ENCODE measurements at places on chromosomes 7 and 10.

- no peak for DNase-seq
Observed at GRCh38 chr10:123755061-123755460, 88.9 kb downstream of the GPR26 start.

DNA sequence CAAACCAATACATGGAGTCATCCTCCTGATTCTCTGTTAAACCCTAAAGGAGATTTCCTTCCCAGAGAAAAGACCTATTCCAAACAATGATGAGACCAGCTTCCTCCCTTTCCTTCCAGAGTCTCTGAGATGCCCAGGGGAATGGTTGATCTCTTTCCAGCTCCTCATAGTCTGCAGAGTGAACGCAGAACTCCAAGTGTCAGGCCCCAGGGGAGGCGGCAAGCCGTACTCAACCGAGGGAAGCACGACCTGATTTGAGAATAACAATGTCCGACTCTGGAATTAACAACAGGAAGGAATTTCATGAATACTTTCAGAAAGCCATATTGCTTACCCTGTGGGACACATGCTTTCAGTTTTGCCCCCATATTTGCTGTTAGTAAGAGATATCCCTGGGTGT, 241.7 kb upstream of the GLI3 start:
- DNase-seq: no peak

- DNase-seq: no peak
Observed at GRCh38 chr10:79153745-79154144, 85.0 kb downstream of the ZMIZ1 start.

DNA sequence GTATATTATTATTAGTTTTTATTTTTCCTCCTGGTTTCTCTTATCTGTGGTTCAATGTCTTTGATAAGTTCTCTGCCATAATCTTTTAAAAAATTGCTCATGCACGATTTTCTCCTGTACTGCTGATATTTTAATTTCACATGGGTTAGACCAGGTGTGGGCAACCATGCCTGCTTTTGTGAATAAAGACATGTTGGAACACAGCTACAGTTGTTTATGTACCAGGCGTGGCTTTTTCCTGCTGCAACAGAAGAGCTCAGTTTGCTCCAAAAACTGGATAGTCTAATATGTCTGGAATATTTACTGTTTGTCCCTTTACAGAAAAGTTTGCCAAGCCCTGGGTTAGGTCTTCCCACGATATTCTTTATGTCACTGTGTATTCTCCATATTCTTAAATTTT, 105.2 kb downstream of the VWC2 start:
- DNase-seq: no peak

GRCh38 chr10:72503241-72503640, 122.6 kb downstream of the MICU1 start:
- no peak for DNase-seq

- no peak for DNase-seq
Observed at GRCh38 chr7:128389618-128390329, 20.0 kb downstream of the IMPDH1 start.

- no peak for DNase-seq
Observed at GRCh38 chr7:26918241-26918640, 53.9 kb upstream of the SKAP2 start.

GRCh38 chr10:103196516-103196915, 3.4 kb upstream of the NT5C2 start:
- no peak for DNase-seq

GRCh38 chr7:153097511-153098201, 338.1 kb downstream of the ACTR3B start:
- no peak for DNase-seq

DNA sequence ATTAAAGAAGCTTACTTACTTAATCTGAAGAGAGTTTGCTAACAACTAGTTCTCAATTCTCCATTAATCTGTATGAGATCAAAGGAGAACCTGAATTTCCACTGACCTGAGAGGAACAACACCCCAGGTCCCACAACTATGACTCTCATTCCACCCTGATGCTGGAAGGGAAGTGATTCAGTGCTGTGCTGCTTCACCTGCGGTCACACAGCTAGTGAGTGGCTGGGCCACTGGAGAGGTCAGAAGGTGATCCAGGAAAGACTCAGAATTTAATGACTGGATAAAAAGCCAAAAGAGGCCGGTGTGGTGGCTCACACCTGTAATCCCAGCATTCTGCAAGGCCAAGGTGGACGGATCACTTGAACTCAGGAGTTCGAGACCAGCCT, 23.6 kb downstream of the SORBS1 start:
- DNase-seq: no peak

GRCh38 chr10:51773681-51774080, 74.3 kb upstream of the CSTF2T start:
- no peak for DNase-seq

- DNase-seq: no peak
Observed at GRCh38 chr7:133775201-133775600, 351.9 kb upstream of the LRGUK start.

DNA sequence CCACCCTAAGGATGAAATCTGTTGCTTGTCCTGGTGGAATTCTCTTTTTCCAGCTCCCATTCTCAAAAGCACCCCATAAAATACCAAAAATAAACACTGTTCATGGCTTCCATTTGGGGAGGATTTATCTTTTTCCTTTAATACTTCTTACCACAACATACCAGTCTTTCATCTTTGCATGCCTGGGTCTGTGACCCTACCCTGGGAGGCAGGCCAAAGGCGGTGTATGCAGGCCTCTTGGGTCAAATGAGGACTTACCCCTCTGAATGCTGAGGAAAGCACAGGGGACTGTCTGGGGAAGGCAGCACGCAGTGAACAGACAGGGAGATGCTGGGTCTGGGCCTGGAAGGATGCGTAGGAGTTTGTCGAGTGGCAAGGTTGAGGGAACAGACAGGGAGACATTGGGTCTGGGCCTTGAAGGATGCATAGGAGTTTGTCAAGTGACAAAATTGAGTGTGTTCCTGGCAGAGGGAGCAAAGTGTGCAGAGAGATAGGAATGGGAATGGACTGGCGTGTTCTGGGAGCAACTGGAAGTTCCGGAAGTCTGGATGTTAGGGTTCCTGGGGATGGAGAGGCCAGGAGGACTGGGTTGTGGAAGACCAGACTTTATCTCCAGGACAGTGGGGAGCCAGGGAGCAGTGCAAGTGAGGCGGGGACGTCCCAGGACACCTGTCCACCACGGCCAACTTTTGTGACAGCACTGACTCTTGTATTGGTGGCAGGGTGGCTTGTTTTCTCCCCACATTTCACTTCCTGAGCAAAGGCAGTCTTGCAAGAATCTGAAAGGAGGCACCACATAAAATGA, 40.8 kb downstream of the MYL10 start:
- DNase-seq: no peak

- DNase-seq: no peak
Observed at GRCh38 chr10:66837335-66837734, 88.5 kb upstream of the LRRTM3 start.

GRCh38 chr10:127738512-127739424, 1.8 kb downstream of the FOXI2 start:
- DNase-seq: no peak

DNA sequence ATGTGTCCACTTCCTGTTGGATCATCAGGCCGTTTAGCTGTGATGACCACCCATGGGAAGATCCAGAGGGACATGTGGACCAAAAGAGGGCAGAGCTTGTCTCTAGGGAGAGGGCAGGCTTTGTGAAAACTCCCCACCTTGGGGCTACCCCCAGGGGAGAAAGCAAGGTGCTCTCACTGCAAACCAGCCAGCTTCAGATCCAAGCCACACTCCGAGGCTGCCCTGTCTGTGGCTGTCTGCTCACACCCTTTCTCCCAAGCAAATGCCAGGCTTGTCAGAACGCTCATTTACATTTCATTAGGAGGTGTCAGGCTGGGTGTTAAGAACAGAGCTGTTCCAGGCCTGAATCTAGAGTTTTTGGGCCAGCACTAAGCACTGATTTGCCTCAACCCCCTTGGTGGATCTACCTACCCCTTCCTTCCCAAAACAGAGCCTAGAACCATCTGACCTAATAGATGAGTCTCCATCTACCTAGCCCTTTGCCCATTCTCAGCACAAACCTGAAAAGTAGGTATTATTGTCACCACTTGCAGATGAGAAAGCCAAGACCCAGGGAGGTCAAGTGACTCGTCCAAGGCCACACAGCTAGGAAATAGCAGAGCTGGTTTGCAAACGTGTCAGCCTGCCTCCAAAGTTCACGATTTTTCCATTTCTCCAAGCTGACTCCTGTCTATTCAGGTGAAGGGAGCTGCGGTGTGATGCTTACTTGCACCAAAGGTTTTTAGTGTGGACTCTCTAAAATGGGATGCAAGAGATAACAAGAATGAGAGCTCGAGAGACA, 130.9 kb downstream of the EMX2 start:
- no peak for DNase-seq

Measured in uterus (tissue), 4 donors.